ENCODE measurements at places on chromosomes 13 and 19.
A peak's percentile ranks its signal among the peaks of the same experiment; 100 is the strongest.

DNA sequence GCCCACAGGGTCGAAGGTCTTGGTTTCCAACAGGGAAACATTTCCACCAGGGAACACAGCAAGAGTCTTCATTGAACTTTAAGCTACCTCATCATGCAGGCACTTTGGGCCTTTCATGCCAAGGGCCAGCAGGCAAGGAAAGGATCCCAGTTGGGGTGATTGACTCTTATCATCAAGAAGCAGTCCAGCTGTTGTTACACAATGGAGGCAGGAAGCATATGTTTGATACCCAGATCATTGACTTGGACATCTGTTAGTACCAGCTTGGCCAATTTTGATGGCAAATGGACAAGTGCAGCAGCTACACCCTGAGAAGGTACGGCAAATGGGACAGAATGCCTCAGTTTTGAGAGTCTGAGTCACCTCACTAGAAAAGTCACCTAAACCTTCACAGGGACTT is 10.9 kb upstream of the RCBTB1 start:
- DNase-seq: no peak

GRCh38 chr19:19551853-19552192 is 13.8 kb downstream of the CILP2 start:
- DNase-seq: no peak

DNA sequence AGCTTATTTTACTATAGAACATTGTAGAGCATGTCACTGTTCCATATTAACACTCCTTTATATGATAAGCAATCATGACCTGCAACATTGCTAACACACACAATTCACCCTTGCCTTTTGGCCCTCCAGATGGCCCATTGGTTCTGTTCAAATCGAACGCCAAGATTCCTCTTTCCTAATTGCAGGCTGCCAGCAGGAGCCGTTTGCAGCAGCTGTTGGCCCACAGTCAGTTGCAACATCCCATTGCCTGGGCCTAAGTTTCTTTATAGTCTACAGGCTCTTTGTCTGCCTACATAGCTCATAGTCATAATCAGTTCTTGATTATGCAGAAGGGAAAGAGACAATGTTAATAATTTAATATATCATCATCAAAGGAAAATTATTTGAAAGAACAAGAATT is 37.6 kb downstream of the KCTD12 start:
- no peak for DNase-seq

GRCh38 chr13:23822252-23822824 is 66.9 kb downstream of the MIPEP start:
- DNase-seq: no peak

DNA sequence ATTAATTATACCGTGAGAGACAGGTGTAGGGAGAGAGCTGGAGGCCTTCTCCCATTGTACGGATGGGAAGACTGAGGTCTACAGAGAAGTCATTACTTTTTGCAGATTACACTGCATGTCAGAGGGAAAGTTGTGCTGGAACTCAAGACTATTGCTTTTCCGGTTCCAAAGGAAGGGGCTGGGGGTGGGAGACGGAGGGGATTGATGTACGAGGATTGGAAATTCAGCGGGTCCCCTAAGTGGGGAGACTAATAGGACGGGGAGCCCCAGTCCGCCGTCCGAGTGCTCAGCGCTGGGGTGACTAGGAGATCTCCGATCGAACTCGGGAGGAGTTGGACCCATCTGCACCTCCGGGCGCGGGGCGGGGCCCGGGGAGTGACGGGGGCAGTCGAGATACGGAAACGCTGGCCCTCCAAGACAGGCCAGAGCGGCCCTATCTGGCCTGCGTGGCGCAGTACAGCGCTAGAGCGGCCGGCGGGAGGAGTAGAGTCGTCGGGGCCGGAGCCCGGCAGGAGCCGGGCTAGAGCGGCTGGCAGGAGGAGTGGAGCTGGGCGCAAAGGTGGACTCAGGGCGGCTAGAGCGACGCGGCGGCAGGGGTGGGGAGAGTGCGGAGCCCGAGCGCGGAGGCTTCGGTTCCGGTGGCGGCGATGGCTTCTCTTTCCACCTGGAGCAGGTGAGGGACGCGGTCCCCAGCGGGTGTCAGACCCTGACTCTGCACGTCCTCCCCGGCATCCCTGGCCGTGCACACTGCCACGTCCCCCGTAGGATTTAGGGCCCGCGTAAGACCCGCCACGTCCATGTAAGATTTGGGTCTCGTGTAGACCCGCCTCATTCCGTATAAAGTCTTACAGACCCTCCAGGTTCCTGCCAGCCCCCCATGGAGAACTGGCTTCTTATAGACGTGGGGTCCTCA is 1.1 kb downstream of the ARHGEF1 start:
- DNase-seq: peak; percentile 97

GRCh38 chr13:40975441-40975840 is 43.7 kb downstream of the ELF1 start:
- DNase-seq: no peak

DNA sequence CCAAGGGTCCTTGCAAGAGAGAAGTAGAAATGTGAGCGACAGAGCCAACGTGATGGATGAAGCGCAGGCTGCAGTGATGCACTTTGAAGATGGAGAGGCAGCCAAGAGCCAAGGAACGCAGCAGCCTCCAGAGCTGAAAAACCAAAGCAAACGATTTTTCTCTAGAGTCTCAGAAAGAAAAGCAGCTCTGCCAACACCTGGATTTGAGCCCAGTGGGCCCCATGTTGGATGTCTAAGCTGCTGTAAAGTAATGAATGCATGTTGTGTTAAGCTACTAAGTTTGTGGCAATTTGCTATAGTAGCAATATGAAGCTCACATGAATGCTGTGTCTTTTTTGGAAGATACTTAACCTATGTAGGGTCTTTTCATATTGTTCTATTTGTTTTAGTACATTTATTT is 894.3 kb downstream of the EFNB2 start:
- DNase-seq: no peak

DNA sequence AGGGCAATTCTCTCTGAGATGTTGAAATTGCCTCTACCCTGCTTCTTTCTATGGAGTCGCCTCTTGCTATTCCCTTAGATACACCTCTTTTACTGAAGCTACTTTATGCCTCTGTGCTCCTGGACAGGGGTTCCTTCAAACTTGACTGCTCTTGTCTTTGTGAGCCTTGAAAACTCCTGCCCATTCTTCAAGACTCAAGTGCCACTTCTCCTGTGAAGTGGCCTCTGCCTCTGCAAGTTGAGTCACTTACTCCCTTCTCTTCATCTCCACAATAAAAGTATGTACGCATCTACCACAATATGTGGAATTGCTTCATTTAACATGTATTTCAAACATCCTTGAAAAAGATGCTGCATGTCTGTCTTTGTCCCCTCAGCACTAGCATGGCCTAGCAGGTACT is 66.0 kb upstream of the TPP2 start:
- no peak for DNase-seq

DNA sequence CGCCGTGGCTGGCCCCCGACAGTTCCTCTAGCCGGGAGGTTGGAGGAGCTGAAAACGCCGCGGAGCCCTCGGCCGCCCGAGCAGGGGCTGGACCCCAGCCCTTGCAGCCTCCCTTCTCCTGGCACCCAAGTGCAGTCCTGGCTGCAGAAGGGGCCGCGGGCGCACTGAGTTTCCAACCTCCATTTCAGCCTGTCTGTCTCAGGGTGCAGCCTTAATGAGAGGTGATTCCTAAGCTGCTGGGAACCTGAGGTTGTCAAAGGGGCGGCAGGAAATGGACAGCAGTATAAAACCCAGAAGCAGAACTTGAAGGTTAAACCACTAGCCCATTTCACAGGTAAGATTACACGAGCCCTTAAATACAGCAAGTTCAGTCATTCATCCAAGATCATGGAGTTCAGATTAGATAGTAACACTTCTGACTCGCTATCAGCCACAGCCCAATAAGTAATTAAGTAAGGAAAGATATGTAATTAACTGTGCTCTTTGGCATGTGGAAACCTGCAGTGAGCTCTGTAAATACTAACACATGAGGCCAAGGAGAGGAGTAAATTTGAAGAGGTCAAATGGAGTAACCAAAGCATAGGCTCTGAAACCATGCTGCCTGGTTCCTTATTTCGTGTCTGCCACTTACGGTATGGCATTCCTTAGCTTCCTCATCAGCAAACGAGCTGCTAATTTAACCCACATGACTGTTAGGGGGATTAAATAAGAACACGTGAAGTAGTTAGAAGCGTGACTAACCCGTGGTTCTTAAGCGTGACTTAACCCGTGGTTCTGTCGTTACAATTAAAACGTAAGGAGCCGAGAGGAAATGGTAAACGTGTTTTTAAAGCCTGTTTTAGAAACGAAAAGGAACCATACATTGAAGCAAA is 686 bp downstream of the SETDB2 start:
- no peak for DNase-seq

DNA sequence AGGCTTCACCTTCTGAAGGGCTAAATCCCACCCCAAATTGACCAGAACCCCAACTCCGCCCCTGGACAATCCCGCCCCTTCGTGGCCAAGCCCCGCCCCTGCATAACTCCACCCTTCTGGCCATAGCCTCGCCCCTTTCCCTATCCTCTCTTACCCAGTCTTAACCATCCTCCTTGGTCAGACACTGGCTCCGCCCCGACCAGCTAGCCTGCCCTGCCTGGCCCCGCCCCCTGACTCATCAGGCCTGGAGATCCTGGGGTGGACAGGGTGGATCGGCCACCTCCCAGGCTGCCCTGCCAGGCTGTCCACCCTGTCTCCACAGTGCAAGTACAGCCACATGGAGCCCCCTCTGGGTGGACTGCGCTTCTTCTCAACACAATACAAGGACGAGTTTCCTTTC is 8.0 kb upstream of the ZNF358 start:
- DNase-seq: peak; percentile 57

- no peak for DNase-seq
Measured at GRCh38 chr19:39479916-39480315, 722 bp upstream of the TIMM50 start.

DNA sequence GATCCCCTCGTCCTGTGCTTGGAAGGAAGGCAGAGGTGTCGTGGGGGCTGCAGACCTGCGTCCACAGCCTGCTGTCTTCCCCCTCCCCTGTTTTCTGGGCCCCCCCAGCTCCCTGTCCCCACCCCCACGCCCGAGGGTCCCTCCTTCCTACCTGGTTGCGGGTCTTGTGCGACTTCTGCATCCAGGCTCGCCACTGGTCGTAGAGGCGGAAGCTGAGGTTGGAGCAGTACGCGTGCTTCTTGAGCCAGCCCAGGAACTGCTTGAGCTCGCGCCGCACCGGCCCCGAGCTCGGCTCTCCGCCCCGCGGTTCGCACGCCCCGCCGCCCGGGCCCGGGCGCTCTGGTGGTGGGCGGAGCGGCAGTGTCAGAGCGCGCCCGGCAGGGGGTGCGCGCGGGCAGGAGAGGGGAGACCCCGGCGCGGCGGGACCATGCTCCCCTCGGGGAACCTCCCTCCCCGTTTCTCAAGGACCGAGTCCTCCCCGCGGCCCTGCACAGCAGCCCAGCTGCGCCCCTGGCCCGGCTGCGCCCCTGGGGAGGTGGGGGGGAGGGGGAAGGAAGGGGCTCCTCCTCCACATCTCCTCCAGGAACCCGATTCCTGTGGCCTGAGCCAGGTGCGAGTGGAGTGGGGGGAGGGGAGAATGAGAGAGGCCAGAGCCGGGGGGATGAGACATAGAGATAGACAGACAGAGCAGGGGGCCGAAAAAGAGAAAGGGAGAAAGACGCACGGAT is 5.7 kb downstream of the REX1BD start:
- DNase-seq: peak; percentile 79

DNA sequence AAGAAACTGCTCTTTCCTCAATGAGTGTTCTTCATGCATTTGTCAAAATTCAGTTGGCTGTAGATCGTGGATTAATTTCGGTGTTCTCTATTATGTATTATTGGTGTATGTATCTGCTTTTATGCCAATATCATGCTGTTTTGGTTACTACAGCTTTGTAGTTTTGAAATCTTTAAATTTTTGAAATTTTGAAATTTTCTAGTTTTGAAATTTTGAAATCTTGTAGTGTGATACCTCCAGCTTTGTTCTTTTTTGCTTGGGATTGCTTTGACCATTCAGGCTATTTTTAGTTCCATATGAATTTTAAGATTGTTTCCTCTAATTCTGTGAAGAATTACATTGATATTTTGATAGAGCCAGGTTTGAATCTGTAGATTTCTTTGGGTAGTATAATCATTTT is 3.1 kb downstream of the CD33 start:
- no peak for DNase-seq

- peak; percentile 70 for DNase-seq
Measured at GRCh38 chr19:50669302-50670101, 20.3 kb downstream of the C19orf81 start.

DNA sequence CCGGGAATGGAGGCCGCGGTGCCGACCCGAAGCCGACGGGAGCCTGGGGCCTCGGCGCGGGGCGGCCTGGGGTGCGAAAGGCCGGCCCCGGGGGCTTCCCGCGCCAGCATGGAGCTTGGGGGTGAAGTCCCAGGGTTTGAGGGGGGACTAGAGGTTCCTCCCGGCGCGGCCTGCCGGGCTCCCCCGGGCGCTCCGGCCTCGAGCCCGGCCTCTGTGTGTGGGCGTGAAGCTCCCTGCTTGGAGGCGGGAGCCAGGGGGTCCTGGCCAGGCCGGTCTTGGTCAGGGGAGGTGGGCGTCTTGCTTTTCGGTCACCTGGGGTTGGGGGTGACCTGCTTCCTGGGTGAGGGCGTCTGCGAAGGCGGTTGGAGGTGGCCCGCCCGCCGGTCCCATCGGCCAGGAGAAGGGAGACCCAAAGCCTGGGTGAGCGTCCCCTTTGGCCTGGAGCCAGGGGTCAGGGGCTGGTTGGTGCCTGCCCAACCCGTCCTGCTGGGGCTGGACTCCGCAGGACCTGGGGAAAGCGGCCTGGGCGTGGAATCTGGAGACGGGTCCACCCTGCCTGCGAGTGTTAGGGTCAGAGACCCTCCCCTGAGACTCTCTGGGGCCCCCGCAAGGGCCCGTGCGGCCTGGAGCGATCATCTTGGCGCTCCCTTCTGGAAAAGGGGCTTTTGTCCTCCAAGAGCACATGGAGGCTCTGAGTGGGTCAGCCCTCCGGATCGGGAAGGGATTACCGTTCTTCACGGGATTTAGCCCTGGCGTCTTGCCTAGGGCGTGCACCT is 535 bp downstream of the BSG start:
- DNase-seq: no peak

DNA sequence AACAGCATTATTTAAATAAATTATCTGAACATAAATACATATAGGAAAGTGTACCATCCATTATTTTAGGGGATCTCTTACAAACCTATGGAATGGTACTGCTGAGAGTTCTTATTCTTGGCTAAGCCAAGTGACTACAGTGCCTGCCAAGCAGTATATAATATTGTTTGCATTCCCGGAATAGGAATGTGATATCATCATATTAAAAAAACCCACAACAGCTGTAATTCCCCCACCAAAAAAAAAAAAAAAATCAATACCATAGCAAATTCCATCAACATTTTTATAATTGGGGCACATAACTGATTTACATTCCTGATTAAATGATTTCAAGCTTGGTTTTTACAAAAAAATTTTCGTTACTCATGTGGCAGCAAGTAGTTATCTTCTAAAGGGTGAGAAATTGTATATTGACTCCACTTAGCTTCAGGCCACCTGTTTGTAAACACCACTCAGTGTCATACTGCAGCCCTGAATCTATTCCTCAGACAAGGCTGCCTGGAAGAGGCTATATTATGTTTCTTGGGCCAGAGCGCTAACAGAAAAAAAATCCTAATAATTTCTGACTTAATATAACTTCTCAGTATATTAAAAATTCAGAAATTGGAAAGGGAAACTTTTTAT is 278.1 kb downstream of the DNAJC15 start:
- DNase-seq: no peak

- DNase-seq: no peak
Measured at GRCh38 chr13:34926508-34926907, 15.6 kb upstream of the NBEA start.

GRCh38 chr19:5615756-5616327 is 6.7 kb downstream of the SAFB2 start:
- DNase-seq: no peak

GRCh38 chr19:13670846-13671245 is 93.5 kb upstream of the MRI1 start:
- DNase-seq: no peak

- DNase-seq: no peak
Measured at GRCh38 chr19:3028305-3029064, 595 bp downstream of the TLE2 start.

All from urothelium cell line (cell line).